ENCODE measurements at places on chromosomes 4 and X.

- no peak for DNase-seq
Measured at GRCh38 chr4:81666491-81666890, 194.8 kb upstream of the RASGEF1B start.

DNA sequence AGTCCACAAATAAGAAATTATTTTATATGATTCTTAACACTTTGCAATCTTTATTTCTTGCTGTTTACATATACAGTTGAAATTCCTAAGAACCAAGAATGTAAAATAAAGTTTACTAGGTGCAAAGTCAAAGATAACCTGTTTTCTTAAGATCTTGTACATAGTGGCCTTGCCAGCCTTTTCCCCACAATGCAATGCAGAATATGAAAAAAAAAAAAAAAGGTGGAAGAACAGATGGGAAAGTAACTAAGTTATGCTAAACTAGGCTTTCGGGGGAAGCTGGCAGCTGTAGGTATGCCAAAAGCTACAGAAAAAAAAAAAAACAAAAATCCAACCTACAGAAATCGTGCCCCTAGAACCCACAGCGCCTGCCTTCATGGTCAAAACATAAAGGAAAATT, 1588.4 kb downstream of the STIM2 start:
- no peak for DNase-seq

- DNase-seq: no peak
Measured at GRCh38 chrX:16213961-16214360, 46.7 kb downstream of the MAGEB17 start.

DNA sequence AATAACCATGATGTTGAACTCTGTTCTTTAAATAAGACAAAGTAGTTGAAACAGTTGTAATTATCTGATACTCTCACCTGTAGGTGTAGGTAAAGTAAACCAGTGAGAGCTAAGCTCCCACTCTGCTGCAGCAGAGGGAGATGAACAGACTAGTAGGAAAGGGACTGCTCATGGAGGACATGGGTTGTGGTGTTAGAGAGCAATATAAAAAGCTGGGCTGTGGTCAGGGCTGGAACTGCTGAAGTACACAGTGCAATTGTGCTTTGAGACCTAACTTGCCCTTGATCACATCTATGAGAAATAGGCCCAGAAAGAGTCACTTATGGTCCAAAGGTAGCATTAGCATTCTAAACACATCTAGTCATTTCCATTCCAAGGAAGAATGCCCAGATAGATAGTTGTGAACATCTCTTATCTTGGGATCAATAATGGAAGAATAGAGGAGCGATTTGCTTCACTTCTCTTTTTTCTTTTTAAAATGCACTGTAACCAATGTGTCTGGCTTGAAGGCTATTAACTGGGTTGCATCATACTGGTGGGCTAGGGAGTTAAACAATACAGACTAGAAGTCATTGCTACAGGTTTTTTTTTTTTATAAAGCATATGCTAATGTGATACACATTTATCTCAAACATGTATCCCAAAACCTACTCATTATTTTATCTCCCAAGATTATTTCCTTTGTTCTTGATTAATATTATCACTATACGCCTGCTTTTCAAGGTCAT, 251.3 kb upstream of the CENPE start:
- DNase-seq: no peak

GRCh38 chrX:148588649-148589310, 88.4 kb downstream of the AFF2 start:
- no peak for DNase-seq

DNA sequence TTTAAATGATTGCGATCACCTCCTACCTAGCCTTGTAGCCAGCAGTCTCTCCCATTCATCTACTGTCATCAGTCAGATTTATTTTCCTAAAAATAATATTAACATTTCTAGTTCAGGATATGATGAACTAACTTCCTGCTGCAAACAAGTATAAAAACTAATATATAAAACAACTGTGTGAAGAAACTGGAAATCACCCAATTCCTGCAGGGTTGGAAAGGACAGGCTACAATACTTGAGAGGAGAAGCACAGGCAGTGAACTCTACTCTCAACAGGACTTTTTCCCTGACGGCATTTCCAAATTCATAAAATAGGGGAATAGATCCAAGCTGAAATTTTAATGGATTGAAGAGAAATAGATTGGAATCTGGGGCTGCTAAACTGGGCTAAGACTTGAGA, 14.2 kb upstream of the BBS12 start:
- no peak for DNase-seq

DNA sequence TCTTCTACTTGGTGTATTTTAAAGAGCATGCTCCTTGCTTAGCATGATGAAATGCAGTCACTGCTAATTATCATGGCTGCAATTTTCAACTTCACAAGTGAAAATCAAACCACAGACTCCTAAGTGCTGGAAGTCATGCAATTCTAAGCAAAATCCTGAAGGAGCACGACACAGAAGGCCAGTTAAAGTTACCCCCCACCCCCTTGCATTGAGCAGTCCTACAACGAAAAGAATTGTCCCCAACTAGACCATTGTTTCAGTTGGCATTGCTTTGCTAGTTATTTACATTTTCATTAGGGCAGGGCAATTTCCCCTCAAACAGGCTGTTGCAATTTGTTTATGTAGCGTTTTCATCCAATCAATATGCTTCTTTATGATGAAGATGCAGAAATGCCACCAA, 321.2 kb downstream of the PCDH7 start:
- no peak for DNase-seq

GRCh38 chr4:89064848-89065247, 7.9 kb upstream of the FAM13A start:
- no peak for DNase-seq

DNA sequence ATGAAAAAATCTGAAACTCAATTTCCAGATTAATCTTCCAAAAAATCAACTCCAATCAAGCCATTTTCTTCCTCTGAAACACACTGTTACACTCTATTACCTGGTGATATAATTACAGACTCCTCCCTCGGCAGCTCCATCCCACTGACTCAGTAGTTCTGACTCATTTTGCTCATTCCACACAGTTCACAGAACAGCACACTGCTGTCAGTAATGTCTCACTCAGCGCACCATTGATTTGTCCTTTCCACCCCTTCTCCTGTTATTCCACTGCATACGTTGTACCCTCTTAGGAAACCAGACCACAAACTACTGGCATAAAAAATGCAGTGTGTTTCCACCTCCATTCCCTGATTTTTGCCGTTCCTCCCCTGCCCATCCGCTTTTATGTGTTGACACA, 212.7 kb downstream of the SLIT2 start:
- DNase-seq: no peak

GRCh38 chr4:156576946-156577345, 394.7 kb downstream of the PDGFC start:
- no peak for DNase-seq

DNA sequence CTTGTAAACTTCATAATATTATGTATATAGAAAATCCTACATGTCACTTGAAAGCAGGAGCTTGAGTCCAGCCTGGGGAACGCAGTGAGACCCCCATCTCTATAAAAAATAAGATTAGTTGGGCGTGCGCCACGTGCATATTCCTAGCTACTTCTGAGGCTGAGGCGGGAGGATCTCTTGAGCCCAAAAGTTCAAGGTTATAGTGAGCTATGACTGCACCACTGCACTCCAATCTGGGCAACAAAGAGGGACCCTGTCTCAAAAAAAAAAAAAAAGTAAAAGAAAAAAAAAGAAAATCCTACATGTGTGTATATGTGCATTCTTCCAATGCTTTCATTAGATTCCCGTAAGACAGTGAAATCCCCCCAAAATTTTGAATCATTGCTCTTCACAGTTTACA, 1.7 kb downstream of the SEC31A start:
- no peak for DNase-seq

GRCh38 chr4:122689972-122690371, 42.5 kb upstream of the BBS12 start:
- peak; percentile 21 for DNase-seq

DNA sequence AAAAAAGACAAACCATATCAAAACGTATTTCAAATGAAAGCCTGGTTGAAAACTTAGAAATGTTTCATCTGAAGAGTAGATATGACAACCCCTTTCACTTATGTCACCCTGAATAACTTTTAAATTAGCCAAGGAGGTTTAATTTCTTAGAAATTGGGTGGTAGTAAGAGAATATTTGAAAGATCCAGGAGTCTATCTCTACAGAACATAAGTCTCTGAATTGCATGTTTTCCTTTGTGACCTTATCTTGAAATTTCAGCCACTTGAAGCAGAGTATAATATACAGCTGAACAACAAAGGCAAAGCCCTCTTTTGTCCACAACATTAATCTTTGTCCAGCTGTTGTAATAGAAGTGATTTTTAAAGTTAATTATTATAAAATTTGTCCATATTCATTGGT, 49.5 kb downstream of the TMEM154 start:
- DNase-seq: no peak

- DNase-seq: no peak
Measured at GRCh38 chr4:20318909-20319277, 67.2 kb downstream of the SLIT2 start.

GRCh38 chrX:21004835-21005234, 369.4 kb upstream of the CNKSR2 start:
- no peak for DNase-seq

DNA sequence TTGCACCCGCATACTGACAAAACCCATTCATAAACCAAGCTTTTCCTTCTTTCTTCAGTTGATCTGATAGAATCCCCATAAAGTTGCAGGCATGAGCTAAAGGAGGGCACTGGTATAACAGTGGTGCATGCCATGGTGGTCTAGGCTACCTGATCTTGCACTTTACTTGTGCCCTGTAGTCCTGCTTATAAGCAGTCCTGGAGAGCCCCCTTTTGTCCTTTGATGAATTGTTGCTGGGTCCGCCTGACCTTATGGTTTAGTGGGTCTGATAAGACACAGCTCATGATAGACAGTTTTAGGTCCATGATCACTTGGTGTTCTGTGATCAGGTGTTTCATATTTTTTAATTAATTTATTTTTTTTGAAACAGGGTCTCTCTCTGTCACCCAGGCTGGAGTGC, 19.7 kb downstream of the CCDC160 start:
- DNase-seq: no peak

- DNase-seq: no peak
Measured at GRCh38 chr4:61205066-61205465, 4.9 kb downstream of the ADGRL3 start.

- DNase-seq: no peak
Measured at GRCh38 chrX:152831391-152831790, 528 bp downstream of the NSDHL start.

GRCh38 chr4:188550296-188550695, 411.1 kb downstream of the TRIML1 start:
- no peak for DNase-seq

Measured in GM13976 (cell line).